ENCODE measurements at places on chromosomes 1 and 21.
A peak's percentile ranks its signal among the peaks of the same experiment; 100 is the strongest.

DNA sequence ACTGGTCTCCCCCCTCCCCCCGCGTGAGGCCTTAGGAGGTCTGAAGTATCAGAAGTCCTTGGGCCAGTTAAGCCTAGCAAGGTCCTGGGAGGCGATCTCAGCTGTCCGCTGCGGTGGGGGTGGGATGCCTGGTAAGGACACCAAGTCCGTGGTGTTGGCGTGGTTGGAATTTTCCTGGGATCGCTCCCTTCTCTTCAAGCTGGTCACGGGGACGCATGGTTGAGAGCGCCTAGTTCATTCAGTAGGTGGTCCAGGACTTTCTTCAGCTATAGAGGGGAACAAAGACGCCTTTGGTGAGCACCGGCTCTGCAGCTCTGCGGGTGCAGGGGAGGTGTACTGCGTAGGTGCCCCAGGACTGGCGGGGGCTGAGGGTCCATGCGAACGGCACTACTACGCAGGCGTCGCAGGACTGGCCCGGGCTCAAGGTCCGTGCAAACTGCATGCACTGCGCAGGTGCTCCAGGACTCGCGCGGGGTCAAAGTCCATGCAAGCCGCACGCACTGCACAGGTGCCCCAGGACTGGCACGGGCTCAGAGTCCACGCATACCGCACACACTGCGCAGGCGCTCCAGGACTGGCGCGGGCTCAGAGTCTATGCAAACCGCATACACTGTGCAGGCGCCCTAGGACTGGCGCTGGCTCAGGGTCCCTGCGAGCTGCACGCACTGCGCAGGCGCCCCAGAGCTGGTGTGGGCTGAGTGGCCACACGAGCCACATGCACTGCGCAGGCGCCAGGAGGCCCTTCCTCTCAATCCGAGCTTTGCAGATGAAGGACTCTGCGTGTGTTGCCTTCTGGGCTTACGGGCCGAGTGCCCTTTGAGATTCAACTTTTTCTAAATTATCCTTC, 36.6 kb upstream of the HMGN1 start:
- DNase-seq = no peak

GRCh38 chr21:16620786-16621320, 891.1 kb downstream of the USP25 start:
- DNase-seq = peak; percentile 5

GRCh38 chr1:165861911-165862310, 34.5 kb downstream of the UCK2 start:
- DNase-seq = no peak

GRCh38 chr1:238029126-238029525, 138.4 kb upstream of the ZP4 start:
- DNase-seq = no peak

DNA sequence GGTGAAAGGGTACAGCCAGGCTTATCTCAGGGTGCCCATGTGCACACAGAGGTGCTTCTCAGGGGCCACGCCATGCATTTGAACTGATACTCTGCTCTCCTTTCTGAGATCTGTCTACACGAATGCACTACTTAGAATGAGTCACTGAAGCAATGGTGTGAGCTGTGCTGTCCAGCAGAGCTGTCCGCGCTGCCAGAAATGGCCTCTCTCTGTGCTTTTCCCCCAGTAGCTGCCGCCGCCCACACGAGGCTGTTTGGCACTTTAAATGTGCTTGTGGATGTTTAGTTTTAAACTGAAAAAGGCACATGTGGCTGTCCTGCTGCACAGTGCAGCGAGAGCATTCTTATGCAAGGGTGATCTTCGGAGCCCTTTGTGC, 87.1 kb upstream of the COL6A1 start:
- no peak for DNase-seq

DNA sequence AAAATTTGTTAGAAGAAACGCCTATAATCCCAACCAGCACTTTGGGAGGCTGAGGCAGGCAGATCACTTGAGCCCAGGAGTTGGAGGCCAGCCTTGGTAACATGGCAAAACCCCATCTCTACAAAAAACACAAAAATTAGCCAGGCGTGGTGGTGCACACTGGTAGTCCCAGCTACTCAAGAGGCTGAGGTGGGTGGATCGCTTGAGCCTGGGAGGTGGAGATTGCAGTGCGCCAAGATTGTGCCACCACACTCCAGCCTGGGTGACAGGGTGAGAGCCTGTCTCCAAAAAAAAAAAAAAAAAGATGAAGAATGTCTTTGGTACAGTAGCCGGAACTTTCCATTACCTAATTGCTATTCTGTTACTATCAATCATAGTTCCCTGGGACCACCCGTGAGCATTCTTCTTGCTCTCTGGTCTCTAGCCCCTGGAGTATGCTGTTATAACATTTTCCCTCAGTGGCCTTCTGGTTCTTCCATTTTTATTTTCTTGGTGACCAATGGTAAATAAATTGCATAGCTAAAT, 43.4 kb downstream of the WASF2 start:
- no peak for DNase-seq

- DNase-seq = no peak
Observed at GRCh38 chr21:24204641-24205040, 1402.6 kb downstream of the MRPL39 start.

DNA sequence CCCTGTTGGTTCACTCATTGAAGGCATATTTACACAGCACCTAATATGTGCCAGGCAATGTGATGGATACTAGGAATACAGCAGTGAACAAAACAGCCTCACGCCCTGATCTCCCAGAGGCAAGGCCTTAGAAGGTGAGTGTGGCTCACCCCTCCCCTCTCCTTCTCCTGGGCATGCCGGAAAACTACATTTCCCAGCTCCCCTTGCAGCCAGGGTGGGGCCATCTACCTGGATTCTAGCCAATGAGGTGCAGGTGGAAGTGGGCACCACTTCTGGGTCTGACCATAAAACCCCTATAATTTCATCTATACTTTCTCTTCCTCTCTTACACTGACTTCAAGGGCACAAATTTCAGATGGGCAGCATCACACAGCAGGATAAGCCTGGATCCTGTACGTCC, 63.8 kb downstream of the FBXO2 start:
- no peak for DNase-seq

DNA sequence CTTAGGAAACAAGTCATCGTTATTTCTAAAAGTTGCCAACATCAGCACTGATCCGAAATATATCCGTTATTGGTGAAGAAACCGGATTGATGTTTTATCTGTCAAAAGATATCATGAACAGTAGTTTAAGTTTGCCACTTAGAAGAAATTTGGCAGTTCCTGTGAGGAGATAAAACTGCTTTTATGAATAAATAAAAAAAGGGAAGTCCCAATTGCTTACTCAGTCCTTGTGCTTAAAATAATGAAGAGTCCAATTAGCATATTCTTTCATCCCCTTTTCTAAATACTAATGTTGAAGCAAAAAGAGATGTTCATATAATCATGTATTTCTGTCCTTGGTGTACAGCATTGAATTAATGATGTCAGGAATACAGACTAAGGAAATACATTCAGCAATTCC, 164.6 kb downstream of the NCAM2 start:
- DNase-seq = no peak

- no peak for DNase-seq
Observed at GRCh38 chr1:52814465-52814864, 28.1 kb upstream of the ZYG11A start.

DNA sequence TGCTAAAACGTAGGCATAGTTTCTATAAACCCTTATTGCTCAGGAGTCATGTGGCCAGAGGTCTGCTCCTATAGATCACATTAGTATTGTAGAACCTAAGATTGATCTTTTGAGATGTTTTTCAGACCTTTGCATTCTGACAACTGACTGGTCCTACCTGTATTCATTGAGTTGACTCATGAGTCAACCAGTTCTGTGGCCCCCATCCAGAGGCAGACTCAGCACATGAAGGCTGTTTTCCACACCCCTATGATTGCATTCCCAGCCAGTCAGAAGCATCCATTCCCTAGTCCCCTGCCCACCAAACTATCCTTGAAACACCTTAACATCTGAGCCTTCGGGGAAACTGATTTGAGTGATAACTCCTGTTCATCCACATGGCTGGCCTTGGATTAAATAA, 451.7 kb downstream of the SIPA1L2 start:
- DNase-seq = no peak

DNA sequence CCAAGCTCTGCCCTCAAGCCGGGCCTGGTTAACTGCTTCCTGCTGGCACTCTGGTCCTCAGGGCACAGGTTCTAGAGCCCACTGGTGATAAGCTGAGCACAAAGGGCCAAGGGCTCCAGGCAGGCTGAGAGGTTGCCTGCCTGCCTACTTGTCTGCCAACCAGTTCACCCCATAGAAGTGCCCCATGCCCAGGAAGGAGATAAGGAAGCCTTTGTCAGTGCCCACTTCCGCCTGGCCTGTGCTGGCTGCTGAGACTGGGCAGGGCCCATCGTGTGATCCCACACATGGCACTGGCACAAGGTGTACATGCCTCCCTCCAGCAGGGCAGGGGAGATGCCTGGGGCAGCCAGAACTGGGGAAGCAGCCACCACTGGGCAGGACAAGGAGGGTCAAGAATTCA, 24.1 kb downstream of the SLC9A1 start:
- DNase-seq = no peak

GRCh38 chr1:214008791-214009422, 21.1 kb downstream of the PROX1 start:
- DNase-seq = no peak

DNA sequence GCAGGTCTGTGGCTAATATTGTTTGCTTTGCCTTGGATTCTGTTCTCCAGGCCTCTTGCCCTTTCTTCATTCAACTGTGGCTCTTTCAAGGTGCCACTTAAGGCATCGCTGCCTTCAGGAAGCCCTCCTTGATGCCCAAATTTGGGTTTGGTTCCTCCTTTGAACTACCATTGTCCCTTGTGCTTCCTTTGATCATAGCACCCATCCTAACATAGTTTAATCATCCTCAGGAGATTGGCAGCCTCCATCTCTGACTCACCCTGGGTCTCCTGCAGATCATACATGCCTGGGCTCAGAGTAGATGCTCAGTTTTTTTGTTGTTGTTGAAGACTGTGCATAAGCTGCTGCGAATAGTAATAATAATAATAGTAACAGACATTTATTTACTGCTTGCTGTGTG, 54.4 kb upstream of the ACOT11 start:
- no peak for DNase-seq

- DNase-seq = no peak
Observed at GRCh38 chr1:61585714-61586113, 139.2 kb downstream of the TM2D1 start.

DNA sequence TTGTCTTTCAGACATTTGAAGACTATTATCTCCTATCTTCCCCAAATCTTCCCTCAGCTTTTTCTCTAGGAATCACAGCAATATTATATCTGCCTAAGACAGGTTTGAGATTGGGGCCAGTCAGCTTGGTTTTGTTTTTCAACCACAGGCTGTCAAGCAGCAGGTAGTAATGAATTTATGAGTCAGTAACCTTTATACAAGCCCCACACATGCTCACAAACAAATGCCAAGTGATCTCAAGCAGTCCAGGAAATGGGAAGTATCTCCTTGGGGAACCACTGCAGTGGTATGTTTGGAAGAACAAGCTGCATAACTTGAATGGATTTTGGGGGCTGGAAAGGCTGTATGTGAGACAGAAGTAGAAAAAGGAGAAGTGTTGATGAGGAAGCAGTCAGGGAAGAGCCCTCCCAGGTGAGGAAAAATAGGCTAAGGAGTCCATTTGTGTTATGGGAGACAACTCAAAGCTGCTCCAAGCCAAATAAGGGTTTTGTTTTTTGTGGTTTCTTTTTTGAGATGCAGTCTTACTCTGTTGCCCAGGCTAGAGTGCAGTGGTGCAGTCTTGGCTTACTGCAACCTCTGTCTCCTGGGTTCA, 2.1 kb downstream of the DHDDS start:
- no peak for DNase-seq

- no peak for DNase-seq
Observed at GRCh38 chr1:179080866-179081686, 794 bp upstream of the TOR3A start.

GRCh38 chr1:217389895-217390294, 241.0 kb downstream of the GPATCH2 start:
- no peak for DNase-seq

- no peak for DNase-seq
Observed at GRCh38 chr1:62288224-62288623, 31.0 kb downstream of the KANK4 start.

DNA sequence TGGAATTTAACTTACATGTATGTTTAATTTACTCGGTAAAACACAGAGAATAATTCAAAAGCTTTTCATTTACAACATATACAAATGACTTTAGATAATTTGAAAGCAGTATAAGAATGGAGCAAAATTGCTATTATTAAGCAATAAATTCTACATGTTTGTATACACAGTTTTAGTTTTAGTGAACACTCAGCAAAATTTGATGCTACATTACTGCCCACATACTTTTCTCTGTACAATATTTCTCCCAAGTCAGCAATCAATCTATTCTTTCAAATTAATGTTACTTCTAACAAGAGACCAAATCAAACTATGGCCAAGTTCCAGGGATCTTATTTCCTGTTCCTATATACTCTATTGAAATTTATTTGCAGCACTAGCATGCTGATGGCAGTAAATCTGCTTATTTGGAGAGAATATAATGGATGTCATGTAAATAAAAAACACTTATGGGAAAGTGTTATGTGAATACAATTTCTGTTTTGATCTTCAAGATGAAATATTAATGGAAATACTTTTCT, 82.6 kb upstream of the BRINP3 start:
- DNase-seq = no peak

- DNase-seq = no peak
Observed at GRCh38 chr1:248009681-248010080, 3.8 kb upstream of the OR2L5 start.

DNA sequence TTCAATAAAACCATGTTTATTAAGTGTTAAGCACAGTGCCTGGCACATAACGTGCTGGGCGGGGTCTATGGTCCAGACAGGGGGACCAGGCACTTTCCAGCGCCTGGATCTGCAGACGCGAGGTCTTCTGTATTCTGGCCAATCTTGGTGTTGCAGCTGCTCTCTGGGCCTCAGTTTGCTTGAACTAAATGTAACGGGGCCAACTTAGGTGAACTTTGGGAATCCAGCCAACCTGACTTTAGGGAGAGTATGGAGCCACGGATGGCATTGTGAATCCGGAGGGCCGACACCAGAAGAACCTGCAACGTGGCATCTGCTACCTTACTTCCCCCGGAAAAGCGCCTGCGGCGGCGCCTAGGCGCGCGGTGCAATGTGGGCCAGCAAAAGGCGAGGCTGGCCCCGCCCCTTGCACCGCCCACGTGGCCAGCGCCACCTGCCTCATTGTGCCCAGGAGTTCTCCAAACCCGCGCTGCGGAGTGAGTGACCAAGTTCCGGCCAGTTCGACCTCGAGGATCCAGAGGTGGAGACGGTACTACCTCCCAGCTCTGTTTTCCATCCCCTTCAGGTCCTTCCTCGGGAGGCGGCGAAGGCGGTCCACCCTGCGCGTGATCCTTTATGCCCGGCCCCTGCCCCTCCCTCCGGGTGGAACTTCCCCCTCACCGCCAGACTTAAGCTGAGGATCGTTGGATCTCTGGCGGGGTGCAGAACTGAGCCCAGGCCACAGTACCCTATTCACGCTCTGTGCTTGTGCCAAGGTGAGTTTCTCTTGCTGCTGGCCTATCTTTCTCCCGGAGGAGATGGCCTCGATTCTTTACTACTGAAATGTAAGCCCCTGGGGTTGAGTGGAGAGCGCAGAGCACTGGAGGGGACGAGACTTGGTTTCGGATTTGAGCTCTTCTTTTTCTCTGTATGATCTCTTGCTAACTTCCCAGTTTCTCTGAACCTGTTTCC, at the start of gene AKR1A1:
Gene AKR1A1 (plus strand): TSS at position 426 of the 951 bp plus-strand sequence. CDS start 10,969 bp downstream, outside the sequence.
- DNase-seq = peak; percentile 79

- no peak for DNase-seq
Observed at GRCh38 chr1:116852910-116853309, 56.8 kb upstream of the PTGFRN start.

GRCh38 chr21:45941717-45942546, 39.6 kb upstream of the COL6A1 start:
- no peak for DNase-seq
